ENCODE measurements at places on chromosomes 1 and 21.

DNA sequence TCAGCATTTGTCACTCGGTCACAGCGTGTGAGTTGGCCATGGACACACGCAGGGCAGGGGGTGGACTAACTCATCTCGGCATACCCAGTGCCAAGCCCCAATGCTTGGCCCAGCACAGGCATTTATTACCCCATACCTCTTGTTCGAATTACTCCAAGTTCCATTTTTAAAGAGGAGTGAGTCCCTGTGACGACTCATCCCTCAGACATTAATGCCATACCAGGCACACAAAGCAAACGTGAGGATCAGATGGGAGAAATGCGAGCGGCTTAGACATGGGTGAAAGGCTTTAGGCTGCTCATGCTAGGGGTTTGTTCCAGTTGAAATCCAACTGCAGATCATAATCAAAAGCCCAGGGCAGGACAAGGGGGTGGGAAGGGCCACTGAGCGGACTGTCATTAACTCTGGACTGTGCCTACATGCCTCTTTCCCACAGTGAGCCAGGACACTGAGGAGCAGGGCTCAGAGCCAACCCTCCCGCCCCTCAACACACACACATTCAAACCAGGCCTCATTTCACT is 118.5 kb upstream of the NGF start:
- DNase-seq, result no peak

DNA sequence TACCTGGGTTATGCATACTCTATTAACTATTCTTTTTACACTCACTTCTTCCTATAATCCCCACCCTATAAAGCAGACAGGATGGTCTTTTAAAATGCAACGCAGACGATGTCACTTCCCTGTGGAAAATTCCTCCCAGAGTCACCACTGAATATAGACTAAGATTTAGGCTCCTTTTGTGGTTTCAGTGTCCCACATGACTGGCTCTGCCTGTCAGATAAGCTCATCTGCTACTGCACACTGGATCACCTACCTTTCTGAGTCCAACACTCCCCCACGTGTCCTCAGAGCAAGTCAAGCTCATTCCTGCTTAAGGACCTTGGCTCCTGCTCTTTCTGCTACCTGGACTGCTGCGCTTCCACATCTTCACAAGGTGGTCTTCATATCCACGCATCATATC is 73.0 kb upstream of the SIPA1L2 start:
- DNase-seq, result no peak

GRCh38 chr1:7558041-7558461 is 213.0 kb upstream of the VAMP3 start:
- no peak for DNase-seq

DNA sequence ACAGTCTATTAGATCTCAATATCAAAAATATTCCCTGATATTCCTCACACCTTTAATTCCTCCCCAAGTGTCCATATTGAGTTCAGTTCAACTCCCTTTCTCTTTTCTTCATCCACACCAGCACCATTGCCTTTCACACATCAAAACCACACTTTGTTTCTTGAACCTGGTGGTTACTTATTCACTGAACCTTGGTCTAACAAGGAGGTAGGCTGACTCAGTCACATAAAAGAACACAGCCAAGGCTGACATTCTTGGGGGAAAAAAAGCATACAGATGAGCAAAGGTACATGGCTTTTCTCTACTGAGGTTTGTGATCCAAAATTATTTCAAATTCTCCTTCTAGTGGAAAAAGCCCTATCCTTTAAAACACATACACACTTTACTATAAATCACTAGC is 131.7 kb upstream of the USH2A start:
- DNase-seq, result no peak

DNA sequence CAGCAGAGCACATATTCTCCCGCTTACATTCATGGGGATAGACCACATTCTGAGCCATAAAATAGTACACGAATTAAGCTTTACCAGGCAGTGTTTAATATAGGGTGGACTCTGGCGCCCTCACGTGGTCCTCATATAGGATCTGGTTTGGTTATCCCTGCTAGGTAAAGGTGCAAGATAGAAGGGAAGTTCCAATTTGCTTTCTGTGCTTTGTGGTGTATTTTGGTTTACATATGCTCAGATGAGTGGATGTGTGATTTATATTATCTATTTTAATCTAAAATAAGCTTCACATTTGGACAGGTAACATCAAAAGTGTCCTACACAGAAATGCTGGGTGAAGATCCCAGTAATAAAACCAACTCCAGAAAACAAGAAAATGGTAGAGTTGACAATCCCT is 3.6 kb downstream of the CR1 start:
- peak; percentile 30 for DNase-seq

DNA sequence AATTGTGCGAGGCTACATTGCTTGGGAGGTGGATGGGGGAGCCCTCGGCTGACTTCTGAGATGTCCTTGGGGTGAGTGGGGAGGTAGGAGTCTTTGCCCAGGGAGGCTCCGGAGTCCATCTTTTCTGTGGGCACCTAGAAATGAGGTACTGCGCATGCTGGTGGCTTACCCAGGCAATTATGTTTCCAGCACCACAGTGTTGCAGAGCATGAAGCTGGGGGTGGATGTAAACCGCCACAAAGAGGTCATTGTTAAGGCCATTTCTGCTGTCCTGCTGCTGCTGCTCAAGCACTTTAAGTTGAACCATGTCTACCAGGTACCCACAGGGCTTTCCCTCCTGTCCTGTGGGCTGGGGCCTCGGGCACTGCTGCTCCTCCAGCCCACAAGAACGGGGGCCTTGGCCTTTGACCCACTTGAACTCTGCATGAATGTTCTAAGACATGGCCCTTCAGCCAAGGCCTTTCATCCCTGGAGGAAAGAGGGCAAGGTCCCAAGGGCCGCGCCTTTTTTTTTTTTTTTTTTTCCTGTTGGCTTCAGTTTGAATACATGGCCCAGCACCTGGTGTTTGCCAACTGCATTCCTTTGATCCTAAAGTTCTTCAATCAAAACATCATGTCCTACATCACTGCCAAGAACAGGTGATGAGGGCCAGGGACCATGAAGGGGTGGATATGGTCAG is 14.6 kb downstream of the STRIP1 start:
- DNase-seq, result no peak

DNA sequence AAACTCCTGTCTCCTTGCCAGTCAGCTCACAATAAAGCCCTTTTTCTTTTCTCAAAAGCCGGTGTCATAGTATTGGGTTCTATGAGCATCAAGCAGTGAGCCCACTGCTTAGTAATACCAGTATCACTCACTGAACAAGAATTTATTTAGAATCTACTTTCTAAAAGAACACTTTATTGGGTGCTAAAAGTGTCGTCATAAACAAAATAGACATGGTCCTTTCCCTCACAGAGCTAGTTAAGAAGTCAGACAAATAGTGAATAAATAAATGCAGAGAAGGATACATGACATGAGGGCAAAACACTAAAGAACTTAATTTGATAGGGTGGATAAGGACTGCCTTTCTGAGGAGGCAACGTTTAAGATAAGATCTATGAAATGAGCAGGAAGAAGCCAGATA is 32.2 kb downstream of the EVI5 start:
- DNase-seq, result no peak

DNA sequence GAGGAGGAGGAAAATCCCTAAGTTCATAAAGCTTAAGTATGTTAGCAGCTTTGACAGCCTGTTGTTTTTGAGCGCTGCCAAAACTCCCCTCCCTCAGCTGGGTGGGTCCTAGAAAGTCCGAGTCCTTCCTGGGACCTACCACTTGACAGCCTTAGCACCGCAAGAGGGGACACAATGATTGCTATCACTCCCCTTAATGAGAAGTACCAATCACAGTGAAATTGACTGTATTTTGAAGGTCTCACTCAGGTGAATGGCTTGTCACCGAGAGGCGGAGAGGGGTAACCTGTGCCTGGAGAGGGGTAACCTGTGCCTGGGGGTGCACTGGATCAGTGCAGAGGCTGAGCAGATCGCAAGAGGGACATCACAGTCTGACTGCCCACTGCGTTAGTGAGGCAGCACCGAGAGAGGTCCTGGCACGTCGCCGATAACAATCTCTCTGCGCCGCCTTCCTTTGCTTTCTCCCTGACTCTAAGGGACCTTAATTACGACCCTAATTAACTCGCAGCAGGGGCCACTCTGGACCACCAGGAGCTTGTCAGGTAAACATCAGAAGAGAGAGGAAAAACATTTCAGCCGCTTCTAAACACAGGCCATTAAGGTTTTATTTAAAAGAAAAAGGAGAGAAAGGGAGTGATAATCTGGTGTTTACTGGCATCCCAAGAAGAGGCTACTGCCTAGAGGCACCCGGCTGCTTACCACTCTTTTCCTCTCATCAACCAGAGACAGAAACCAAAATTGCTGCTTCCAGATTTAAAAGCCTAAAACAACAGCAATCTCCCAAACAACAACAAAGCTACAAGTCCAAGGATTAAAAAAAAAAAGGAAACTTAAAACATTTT is 25.7 kb upstream of the KCNK1 start:
- DNase-seq, result no peak

GRCh38 chr1:59354709-59355337 is 57.9 kb downstream of the FGGY start:
- DNase-seq, result no peak

DNA sequence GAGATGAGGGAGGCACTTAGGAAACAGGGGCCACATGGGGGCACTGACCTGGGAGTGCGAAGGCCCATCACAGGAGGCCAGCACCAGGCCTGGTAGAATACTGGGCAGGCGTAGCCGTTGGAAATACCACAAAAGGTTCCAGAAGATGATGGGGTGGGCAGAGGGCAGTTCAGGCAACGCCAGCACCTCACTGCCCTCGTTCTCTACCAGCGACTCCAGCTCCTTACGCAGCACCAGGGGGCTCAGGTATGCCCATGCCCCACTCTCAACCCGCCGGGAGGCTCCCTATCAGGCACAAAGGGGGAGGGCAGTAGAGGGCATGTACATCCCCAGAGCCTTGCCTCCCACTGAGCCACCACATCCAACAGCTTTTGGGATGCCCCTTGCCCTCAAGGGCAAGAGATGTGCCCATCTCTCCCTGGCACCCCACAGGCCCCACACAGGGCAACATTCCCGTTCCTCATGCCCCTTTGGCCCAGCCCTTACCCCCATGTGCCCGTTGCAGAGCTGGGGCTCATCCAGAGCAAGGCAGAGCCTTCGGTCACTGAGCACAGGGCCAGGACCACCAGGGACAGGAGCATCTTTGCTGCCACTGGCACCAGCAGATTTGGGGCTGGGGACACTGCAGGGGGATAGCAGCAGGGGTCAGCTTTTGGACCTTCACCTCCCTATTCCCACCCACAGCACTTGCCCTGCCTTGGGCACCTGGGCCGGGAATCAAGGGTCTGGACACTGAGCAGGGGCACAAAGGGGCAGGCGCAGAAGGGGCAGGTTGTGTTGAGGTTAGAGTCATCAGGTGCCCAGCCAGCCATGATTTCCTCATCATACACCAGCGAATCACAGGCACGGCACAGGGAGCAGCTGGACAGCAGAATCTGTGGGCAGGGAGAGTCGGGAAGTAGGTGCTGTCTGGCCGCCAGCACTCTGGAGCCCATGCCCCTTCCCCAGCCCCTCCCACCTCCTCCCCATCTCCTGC is 9.7 kb upstream of the GATAD2B start:
- no peak for DNase-seq

GRCh38 chr1:223820515-223820858 is 25.3 kb downstream of the TP53BP2 start:
- no peak for DNase-seq

- no peak for DNase-seq
These were observed 79.7 kb downstream of the CACHD1 start for GRCh38 chr1:64549464-64550239.

DNA sequence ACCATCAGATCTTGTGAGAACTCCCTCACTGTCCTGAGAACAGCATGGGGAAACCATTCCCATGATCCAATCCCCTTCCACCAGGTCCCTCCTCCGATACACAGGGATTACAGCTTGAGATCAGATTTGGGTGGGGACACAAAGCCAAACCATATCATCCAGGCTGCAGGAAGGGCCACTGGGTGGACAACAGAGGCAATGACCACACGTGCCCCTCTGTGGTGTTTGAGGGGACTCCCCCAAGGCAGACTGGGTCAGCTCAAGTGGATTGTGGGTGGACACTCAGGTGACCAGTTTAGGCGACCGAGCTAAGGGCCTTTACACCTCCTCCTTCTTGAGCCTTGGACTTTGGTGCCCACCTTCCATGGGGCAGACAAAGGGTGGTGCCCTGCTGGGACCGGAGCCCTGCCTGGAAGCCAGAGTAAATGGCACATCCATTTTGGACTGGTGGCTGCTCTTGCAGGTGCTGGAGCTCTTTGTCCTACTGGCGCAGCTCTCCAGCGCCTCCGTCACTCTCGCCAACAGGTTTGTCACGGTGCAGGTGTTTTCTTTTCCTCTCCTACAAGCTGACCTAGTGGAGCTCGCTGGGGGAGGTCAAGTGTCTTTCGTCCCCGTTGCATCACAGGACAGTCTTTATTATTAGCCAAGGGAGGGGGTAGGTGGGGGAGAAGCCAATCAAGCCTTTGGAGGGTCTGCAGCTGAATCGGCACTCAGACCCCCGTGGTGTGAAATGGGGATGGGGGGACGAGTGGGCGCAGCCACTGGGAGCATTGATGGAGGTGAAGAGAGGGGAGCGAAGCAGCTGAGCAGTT is 37.6 kb downstream of the CRYAA start:
- no peak for DNase-seq

DNA sequence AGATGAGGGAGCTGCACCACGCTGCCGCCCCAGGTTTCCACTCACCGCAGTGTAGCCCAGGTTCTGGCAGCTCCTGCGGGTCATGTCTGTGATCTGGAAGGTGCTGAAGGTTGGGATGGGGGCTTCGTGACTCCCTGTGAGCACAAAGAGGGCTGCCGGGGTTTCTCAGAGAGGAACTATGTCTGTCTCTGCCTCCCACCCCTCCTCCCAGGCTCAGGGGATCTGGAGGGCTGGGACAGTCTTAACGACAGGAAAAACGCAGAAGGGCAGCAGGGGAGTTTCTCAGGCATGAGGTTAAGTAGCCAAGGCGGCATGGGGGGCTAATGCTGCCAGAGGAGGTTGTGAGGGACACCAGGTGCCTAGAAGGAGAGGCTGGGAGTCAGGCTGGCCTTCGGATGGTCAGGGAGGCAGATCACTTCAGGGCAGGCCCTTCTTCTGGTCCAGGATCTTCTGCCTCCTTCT is 656 bp downstream of the SH2D2A start:
- DNase-seq, result no peak

- no peak for DNase-seq
These were observed 211.0 kb downstream of the ZP4 start for GRCh38 chr1:237679687-237680086.

GRCh38 chr1:226568975-226569741 is 20.6 kb downstream of the STUM start:
- DNase-seq, result no peak

DNA sequence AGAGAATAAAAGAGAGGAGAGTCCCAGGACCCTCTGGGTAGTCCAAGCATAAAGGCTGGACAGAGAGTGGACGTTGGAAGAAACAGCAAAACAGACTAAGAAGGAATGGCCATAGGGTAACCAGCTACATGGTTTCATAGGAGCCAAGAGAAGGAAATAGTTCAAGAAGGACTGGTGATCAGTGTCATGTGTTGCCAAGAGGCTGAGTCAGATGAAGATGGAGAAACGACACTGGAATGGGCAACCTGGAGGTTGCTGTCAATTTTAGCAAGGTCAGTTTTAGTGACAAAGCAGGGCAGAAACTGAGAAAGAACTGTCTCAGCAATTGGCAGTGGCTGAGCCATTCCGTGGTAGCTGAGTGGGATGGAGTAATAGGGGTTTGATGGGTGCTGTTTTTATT is 41.4 kb downstream of the HMGB4 start:
- no peak for DNase-seq
